ENCODE measurements at places on chromosomes 16 and 17.
A peak's percentile ranks its signal among the peaks of the same experiment; 100 is the strongest.

- DNase-seq = no peak
Measured at GRCh38 chr16:66658860-66659190, 37.7 kb downstream of the CMTM4 start.

DNA sequence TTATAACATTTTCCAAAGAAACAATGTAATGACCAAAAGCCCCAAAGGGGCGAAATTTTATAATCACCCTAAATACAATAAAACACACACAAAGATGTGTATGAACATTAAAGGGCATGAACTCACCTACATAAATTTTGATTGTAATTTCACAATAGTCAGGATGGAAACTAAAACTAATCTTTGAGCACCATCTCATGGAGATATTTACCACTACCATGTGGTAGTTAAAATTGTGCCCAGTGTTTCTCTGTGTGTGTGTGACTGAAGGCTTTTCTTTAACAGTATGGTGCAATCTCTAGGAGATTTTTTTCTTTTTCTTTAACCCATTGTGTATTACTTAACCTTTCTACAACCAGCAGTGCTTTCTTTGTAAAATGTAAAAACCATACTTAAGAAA is 19.7 kb upstream of the MEIOC start:
- DNase-seq = no peak

DNA sequence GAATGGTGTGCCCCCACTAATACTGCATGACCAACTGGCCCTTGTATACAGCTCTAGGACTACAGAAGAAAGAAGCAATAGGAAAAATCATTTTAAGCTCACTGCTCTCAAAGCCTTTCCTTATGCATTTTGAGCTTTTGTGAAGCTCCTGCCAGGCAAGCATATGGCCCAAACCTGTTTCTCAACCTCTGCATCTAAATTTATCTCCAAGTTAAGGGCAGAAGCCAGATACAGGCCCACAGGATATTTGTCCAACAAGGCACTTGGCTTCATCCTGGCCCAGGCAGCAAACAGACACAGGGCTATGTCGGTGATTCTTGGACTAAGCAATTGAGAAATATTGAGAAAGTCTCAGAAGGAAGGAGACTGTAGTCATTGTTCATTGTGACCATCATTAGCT is 43.9 kb downstream of the CCT6B start:
- DNase-seq = no peak

DNA sequence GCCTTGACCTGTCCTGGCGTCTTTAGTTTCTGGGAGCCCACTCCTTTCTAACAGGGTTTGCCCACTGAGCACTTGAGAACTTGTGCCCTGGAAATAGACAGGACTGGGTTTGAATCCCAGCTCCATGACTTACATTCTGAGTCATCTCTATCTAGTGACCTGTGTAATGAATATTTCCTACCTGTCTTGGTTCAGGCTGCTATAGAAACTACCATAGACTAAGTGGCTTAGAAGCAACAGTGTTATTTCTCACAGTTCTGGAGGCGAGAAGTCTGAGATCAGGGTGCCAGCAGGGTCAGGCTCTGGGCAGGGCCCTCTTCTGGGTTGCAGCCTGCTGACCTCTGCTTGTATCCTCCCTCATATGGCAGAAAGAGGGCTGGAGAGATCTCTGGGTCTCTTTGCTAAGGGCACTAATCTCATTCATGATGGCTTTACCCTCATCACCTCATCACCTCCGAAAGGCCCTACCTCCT is 110.7 kb upstream of the DHX40 start:
- no peak for DNase-seq

DNA sequence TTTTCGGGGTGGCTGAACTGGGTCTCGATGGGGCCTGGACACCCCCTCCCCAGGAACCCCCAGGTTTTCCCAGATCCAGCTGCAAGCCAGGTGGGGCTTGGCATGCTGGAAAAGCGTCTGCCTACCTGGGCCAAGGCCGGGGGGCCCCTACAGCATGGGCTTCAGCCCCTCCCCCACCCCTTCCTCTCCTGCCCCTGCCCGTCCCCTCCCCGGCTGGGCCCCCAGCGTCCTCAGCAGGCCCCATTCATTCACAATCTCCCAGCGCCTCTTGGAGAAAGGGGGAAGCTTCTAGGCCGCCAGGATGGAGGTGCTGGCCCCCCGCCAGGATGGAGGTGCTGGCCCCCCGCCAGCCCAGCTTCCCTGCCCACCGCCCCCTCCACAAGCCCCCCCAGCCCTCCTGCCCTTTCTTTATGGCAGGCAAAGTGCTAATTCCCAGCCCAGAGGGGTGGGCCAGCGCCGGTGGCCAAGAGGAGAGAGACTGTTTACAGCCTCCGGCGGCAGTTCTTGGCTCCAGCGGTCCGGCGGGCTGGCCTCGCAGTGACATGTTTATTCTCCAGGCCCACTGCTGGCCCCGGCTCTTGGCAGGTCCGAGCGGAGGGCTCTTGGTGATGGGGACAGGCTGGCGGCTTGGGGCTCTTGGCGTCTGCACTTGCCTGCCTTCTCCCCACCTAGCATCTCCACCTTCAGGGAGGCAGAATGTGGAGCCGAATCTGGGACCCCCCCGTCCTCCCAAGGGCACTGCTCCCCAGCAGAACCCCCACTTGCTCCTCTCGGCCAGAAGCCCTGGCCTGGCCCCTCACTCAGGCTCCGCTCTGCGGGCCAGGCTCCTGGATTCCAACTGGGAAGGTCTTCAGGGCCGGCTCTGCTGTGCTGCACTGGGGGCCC is 94.4 kb upstream of the CIBAR2 start:
- DNase-seq = no peak

- no peak for DNase-seq
Measured at GRCh38 chr17:17054636-17055035, 12.4 kb downstream of the MPRIP start.

GRCh38 chr17:72466606-72467005 is 345.8 kb downstream of the SOX9 start:
- DNase-seq = no peak

- no peak for DNase-seq
Measured at GRCh38 chr17:72514891-72515290, 394.1 kb downstream of the SOX9 start.

GRCh38 chr16:3171181-3171854 is 16.7 kb upstream of the OR1F1 start:
- peak; percentile 69 for DNase-seq

GRCh38 chr16:56774016-56774680 is 44.2 kb downstream of the NUP93 start:
- DNase-seq = no peak

- DNase-seq = peak; percentile 82
Measured at GRCh38 chr17:77444984-77445759, 304.4 kb downstream of the SEC14L1 start.

GRCh38 chr16:2470234-2470601 is 879 bp upstream of the NTN3 start:
- DNase-seq = no peak

GRCh38 chr17:48498164-48498850 is 32.5 kb downstream of the HOXB1 start:
- no peak for DNase-seq

GRCh38 chr16:48385253-48386150 is at the start of gene SIAH1:
TSS of gene SIAH1 (minus strand) at chr16:48385413. CDS start at chr16:48362428, 22,985 bp downstream.
- peak; percentile 88 for DNase-seq

- no peak for DNase-seq
Measured at GRCh38 chr16:49352892-49353291, 20.7 kb upstream of the C16orf78 start.

- no peak for DNase-seq
Measured at GRCh38 chr16:11691771-11692170, 23.5 kb downstream of the SNN start.

- no peak for DNase-seq
Measured at GRCh38 chr17:43309505-43310332, 75.9 kb upstream of the RNU2-1 start.

- no peak for DNase-seq
Measured at GRCh38 chr17:11026903-11027302, 189.0 kb upstream of the PIRT start.

- DNase-seq = peak; percentile 58
Measured at GRCh38 chr17:65121916-65122806, 15.0 kb upstream of the RGS9 start.

- no peak for DNase-seq
Measured at GRCh38 chr16:85266857-85267256, 154.6 kb upstream of the CIBAR2 start.

DNA sequence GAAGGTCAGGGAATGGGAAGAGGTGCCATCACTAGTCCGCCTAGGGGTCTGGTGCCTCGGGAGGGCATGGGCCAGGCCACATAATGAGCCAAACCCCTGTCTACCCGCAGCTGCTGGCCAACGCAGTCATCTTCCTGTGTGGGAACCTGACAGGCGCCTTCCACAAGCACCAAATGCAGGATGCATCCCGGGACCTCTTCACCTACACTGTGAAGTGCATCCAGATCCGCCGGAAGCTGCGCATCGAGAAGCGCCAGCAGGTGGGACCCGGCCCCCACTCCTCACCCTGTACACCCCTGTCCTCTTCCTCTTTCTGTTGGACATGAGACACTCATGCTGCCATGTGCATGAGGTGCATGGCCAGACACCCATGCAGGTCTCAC is 26.2 kb downstream of the ADCY7 start:
- no peak for DNase-seq

DNA sequence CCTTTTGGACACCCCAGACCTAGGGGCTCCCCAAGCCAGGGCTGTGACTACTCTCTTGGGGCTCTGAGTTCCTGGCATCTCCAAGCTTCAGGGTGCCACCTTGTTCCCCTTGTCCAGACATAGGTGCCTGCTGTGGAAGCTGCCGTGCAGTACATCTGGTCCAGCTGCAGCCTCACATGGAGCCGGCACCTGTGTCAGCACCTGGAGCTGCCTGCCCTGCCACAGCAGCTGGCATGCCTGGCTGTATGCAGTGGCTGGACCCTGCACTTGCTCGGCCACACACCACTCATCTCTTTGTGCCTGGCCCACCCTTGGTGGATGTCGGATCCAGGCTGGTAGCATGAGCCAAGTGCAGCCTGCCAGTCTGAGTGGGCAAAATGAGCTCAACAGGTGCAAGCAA is 775.8 kb downstream of the CDH11 start:
- DNase-seq = no peak
